ENCODE measurements at places on chromosomes 7 and 10.

DNA sequence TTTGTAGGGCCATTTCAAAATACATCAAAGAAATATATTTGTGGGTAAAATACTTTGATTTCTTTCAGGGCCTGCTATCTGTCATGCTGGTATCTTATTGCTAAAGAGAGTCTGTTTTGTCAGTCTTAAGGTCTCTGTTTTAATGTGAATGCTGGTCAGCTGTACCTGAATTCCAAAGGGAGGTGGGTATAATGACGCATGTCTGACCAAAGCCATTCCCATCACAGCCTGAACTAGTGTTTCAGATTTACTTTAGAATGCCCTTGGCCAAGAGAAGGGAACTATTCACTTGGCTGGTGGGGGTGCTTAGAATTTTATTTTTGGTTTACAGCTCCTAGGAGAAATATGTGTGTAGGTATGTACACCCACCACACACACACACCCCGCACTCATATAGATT lies 30.6 kb upstream of the MYL10 start:
- no peak for DNase-seq

- DNase-seq, result no peak
Measured at GRCh38 chr10:52400562-52400961, 86.5 kb downstream of the DKK1 start.

DNA sequence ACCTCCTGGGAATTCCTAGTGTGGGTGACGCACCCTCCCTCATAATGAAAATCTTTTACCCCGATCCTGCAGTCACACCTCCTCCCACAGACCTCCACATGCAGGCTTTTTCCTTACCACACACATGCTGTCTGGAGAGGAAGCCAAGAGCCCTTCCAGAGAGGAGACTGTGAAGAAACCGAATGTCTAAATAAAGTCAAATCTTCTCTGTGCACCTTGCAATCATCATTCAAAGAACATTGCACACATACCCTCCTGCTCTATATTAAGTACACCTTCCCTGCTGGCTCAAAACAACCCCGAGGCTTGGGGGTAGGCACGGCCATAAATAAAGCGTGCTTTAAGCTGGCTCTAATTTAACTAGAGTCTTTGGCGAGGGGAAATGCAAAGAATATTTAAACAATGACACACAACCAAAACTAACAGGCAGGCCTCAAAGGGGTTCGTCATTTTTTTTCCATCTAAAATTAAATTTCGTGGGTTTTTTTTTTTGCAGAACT lies 34.9 kb downstream of the CALML3 start:
- DNase-seq, result no peak

DNA sequence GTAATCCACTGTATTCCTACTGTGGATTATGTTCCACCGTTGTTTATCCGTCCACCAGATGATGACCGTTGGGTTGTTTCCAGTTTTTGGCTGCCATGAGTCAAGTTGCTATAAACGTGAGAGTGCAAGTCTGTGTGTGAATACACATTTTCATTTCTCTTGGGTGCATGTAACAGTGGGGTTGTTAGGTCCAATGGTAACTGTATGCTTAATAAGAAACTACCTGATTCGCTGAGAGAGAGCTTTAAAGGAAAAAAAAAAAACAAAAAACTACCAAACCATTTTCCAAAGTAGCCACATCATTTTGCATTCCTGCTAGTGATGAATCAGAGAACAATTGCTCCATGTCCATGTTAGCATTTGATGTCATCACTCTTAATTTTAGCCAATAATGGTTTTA lies 15.9 kb downstream of the UBN2 start:
- DNase-seq, result no peak

DNA sequence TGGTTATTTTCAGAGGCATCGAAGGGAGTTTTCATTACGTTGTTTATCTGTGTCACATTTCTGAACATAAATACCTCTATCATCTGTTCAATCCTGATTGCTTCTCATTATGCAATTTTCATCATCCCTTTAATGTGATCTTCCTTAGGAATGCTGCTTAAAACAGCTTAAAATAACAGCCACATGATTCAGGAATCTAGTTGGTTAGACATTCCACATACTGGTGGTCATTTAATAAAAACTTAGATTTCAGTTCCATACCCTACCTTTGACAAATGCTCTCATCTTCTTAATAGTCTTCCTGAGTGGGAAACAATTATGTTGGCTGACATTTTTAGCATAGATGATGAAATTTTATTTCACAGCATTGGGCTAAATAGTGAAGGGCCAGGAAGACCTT lies 191.3 kb upstream of the CDCA7L start:
- DNase-seq, result no peak

GRCh38 chr7:50197549-50197948 lies 104.5 kb upstream of the ZPBP start:
- no peak for DNase-seq

- DNase-seq, result no peak
Measured at GRCh38 chr7:91620827-91621226, 259.7 kb downstream of the MTERF1 start.

DNA sequence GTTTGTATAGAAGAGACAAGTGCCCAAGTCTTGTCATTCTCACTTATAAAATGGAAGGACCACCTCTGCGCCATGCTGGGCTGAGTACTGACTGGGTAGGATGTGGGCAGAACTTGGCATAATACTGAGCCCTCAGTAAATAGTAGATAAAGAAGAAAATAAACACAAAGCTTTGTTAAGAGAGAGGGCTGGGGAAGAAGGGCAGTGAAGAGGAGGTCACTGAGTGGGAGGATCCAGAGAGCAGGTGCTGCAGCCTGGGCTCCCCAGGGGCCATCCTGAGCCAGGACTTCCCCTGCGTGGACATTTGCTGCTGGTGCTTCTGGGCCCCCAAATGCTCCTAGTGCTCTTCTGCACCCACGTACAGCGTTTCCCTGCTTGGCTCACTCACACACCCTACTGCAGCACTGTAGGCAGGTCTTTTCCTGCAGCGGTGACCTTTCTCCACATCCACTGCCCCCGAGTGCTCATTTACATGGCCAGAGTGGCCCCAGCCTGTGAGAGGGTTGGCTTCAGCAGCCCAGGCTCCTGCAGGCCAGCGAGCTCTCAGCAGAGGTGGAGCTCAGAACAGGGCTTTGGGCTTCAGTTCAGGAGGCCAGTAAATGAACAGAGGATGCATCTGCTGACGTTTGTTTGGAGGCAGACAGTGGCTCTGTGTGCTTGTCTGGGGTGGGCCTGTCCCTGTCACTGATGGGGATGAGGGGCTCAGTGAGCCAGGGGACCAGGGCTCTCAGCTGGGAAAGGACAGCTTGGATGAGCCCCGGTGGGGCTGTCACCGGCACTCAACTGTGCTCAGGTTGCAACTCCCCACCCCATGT lies 164.6 kb downstream of the ADARB2 start:
- no peak for DNase-seq

DNA sequence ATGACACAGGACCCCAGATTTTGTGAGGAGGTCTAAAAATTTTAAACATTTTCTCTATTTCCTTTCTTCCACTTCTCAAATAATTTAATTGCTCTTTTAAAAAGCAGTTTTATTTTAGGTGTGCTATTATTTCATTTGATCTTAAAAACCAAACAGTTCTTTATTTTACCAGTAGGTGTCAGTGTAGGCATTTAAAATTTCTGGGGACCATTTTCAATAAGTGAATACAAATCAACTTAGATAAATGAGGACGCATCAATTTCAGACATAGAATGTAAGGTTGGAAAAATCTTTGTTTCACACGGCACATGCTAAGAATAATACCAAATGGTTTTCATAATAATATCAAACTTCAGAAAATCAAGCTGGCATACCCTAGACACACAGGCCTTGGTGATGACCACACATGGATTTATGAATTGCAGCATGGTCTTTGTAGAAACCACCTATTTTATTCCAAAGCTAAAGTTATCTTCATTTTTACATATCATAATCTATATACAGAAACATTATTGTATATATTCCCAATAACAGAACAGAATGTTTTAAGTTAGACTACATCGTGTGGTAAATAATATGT lies 127.6 kb upstream of the SLC26A5 start:
- no peak for DNase-seq

GRCh38 chr7:22934023-22934422 lies 79.9 kb downstream of the HYCC1 start:
- no peak for DNase-seq

DNA sequence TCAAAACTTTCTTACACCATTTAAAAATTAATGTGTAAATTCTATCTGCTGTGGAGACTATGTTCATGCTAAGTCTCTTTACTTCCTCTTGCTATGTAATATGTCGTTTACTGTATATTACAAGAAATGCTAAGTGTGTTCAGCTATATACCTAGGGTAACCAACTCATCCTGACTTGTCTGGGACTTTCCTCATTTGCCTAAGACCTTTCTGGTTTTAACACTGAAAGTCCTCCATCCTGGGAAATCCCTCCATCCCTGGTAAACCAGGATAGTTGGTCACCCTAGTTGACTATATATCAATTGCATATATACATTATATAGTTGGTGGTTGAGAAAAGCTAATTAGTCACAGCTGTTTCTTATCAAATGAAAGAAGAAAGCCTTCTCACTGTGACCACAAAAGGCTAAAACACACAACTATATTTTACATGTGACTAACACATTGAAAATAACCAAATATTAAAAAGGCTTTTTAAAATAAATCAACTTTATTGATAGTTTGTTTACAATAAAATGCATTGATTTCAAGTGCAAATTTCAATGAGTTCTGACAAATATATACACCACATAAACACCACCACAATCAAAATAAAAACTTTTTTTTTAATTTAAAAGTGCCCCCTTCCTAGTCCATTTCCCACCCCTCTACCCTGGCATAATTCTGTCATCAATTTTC lies 167.7 kb upstream of the INHBA start:
- no peak for DNase-seq

All from left cardiac atrium (tissue), 4 donors.